ENCODE measurements at places on chromosomes 12 and 14.

DNA sequence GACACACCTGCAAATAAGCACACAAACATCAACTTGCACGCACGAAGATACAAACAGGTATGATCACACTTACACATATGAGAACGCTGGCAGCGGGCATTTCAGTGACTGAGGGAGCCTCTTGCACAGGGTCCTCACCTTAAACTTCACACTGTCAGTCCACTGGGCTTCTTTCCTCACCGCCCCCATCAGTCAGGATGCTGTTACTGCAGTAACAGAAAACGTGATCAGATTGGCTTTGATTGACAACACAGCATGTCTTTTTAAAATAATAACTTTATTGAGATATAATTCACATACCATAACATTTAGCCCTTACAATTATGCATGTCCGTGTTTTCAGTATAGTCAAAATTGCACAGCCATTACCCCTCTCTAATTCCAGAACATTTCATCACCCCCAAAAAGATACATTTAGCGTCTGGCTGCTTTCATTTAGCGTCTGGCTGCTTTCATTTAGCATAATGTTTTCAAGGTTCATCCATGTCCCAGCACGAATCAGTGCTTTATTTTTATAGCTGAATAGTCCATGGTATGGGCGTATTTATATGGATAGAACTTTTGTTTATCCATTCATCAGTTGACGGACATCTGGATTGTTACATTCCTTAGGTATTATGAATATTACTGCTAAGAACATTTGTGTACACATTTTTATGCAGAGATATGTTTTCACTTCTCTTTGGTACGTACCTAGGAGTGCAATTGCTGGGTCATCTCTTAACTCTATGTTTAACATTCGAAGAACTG is 8.4 kb downstream of the CCDC197 start:
- no peak for DNase-seq

DNA sequence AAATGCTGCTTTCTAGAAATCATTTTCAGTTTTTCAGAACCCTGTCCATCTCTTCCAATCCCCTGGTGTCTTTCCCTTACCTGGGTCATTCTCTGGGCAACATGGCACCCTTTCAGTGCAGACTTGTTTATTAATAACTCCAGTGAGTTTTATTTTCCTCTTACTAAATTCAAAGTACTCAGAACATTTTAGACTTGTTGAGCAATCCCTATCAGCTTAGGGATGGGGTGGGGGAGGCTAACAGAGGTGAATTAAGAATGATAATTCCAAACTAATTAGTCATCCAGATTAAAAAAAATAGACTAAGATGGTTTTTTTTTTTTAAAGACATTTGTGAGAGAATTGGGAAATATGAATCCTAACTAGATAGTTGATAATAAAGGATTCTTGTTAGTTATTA is 10.7 kb downstream of the GPRC5A start:
- DNase-seq = no peak

- no peak for DNase-seq
Measured at GRCh38 chr12:125467363-125467762, 402.1 kb downstream of the AACS start.

- no peak for DNase-seq
Measured at GRCh38 chr14:42921901-42922300, 1315.2 kb downstream of the LRFN5 start.

GRCh38 chr14:71536927-71537772 is 395.1 kb upstream of the RGS6 start:
- DNase-seq = no peak

DNA sequence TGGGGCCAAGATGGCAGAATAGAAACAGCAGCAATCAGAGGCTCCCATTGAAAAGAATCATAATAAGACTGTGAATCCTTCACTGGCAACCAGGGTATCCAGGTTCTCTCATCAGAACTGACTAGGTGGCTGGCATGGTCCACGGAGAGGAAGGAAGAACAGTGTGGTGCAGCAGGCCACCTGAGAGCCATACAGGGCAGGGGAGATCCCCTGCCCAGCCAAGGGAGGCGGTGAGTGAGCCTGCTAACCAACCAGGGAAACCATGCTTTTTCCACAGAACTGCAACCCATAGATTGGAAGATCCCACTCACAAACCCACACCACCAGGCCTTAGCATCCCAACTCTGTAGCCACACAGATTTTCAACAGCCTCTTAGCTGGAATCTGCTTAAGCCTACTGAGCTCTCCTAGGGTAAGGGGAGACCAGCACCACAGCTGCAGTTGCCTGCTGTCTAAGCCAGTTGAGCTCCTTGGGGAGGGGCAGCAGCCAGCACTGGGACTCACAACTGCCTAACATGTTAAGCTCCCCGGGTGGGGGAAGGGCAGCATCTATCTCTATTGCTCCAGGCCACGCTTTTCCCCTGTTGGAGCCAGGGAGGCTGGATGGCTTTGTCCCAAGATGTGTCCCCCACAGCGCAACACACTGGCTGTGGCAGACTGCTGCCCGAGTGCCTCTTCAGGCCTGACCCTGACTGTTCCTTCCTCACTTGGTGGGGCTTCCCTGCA is 342.6 kb upstream of the CCDC196 start:
- DNase-seq = no peak

- DNase-seq = no peak
Measured at GRCh38 chr12:108298761-108299275, 40.3 kb downstream of the CMKLR1 start.

- no peak for DNase-seq
Measured at GRCh38 chr14:65424531-65424930, 12.0 kb downstream of the FUT8 start.

GRCh38 chr12:34363050-34363673 is 340.9 kb downstream of the ALG10 start:
- no peak for DNase-seq

DNA sequence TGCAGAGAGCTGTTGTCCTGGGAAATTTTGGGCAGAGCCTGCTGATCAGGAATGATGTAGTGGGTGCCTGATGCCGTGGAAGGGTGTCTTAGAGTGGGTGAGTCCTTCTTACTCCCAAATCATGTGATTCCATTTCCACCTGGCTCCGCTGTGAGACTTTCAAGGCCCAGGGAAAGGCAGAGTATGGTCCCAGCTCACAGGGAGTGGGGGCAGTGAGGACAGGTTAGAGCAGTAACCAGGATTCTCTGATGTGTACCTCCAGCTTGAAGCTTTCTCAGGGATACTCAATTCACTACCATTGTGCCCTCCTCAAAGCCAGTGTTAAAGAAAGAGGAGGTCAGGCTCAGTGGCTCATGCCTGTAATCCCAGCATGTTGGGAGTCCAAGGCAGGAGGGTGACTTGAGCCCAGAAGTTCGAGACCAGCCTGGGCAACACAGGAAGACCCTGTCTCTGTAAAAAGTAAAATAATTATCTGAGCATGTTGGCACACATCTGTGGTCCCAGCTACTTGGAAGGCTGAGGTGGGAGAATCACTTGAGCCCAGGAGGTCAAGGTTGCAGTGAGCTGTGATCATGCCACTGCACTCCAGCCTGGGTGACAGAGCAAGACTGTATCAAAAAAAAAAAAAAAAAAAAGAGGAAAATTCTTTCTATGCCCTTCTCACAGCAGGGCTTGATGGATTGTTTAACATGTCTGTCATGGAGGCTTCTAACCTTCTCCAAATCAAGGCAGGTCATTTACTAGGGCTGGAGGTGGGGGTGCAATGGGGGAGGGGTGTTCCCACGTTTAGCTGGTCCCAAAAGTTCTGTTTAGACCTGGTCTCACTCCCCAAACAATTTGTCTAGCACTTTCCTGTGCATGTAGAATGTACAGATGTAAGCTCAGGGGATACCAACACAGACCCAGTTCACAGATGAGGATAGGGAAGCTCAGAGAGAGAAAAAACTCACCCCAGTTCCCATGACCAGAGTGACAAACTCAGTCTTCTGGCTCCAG is 12.5 kb upstream of the IQSEC3 start:
- DNase-seq = no peak

GRCh38 chr14:71203306-71203705 is 296.0 kb downstream of the PCNX1 start:
- DNase-seq = no peak

DNA sequence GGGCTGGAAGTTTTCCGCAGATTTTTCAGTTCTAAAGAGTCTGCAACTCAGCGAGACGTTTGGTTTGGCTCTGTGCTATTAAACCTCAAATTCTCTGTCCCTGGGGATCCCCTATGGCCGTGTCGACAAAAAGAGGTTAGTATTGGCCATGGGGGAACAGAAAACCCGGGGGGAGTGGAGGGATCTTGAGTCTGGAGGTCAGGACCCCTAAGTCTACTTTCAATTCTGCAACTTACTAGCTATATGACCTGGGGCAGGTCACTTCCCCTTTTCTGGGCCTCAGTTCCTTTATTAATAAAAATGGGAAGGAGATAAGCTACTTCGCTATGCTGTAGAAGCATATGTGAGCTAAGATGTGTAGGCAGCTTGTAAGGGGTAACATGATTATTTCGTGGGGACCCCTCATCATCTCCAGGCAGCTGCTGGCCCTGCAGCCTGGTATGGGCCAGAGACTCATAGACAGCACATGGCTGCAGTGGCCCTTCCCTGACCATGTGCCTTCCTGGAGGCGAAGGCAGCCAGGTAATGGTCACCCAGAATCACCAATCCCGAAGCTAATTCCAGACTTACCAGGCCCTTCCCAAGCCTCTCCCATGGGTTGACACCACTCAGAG is 8.6 kb downstream of the ASB2 start:
- no peak for DNase-seq

DNA sequence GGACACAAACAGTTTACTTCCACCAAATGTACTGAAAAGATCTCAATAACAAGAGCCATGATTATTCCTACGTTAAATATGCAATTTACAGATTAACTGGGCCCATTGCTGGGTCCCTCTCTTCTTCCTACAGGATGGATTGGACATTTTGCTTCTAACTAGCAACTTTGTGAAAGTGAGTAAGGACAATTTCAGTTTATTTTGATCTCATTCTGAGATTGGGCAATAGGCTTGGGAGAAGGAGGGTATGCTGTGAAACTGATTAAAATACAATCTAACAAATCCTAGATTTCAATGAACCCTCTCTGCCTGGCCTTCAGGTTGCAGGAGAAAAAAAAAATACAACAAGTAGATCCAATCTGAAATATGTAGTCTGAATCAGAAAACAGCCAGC is 121.5 kb downstream of the PRKD1 start:
- no peak for DNase-seq

DNA sequence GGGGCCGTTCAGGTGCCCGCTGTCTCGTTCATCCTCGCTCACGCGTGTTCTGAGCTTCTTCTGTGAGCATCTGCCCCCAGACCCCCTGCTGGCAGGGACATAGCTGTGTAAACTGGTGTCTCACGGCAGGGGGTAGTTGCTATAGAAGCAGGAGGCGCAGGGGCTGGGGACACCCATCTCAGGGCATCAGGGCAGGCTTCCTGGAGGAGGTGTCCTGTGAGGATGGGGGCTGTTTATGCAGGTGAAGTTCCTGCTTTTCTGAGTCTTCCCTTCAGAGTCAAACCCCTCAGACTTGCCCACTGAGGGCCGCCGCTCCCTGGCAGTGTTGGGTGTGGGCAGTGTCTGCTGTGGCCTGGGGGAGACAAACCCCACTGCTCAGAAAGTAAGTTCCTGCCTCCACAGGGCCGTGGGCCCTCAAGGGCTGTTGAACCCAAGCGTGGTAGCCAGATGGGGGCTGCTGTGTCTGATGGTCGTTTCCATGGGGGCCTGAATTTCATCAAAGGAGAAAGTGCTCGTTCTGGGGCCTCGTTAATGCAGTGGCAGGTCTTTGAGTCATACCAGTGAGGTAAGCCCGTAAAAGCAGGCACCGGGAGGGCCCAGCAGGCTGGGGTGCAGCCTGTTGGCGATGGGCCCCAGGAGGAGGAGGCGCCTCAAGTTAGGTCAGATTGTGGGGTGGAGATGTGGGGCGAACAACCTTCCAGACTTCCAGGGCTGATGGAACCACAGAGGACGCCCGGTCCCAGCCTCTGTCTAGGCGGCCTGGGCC is 23.4 kb downstream of the KIF26A start:
- no peak for DNase-seq

GRCh38 chr12:31029916-31030562 is 43.6 kb upstream of the DDX11 start:
- DNase-seq = no peak

DNA sequence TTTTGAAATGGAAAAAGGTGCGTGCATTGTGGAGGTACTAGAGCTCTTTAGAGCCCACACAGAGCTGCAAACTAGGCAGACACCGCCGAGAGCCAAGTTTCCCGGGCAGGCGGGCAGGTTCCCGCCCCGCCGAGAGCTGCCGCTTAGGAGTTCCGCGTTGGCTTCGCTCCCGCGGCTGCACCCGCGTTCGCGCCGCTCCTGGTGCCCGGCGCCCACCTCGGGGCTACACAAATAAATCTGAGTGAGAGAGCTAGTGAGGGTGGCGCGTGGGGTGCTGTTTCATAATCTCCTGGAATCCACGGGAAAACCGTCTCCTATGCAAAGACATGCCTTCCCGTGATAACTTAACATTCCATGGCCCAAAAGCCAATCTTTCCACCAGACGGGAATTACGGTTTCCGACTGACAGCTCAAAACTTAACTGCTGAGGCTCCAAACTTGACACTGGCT is 645 bp downstream of the KITLG start:
- no peak for DNase-seq

GRCh38 chr14:85273099-85273677 is 256.8 kb upstream of the FLRT2 start:
- no peak for DNase-seq

DNA sequence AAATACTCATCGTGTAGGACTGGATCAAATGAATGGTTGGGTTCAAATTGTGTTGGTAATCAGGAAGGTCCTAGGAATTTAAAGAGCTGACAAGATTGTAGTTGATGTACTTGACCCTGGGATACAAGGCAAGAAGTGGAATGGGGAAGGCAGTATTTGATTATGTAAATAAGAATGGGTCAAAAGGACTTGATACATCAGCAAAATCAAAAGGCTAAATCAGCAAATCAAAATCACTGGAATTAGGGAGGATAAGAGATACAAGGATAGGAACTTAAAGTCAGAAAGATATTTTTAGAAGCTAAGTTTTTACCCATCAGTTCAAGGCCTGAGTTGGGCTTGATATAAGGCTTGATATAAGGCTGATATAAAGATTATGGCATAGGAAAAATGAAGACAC is 65.8 kb downstream of the VEZT start:
- no peak for DNase-seq

- DNase-seq = no peak
Measured at GRCh38 chr12:3579446-3580093, 88.6 kb downstream of the PRMT8 start.

GRCh38 chr12:14986449-14986848 is 13.6 kb downstream of the PDE6H start:
- no peak for DNase-seq

GRCh38 chr12:51448618-51449256 is 24.1 kb downstream of the SLC4A8 start:
- DNase-seq = no peak

DNA sequence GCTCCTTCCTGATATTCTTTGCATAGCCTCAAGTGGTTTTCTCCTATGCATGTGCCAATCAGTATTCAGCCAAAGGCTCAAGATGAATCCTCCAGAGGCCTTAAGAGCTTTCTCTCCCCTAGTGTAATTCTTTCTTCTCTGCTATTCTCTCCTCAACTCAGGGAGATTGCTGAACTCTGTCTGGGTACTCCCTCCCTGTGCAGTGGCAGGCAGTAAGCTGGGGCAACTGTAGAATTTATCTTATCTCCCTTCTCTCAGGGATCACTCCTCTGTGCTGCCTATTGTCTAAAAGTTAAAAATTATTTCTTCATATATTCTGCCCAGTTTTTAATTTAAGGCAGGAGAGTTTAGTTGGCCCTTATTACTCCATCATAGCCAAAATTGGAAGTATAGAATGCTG is 28.5 kb upstream of the RTRAF start:
- no peak for DNase-seq
